ENCODE measurements at places on chromosomes 7 and 10.

GRCh38 chr7:50533866-50534265 lies 31.3 kb downstream of the DDC start:
- DNase-seq, result no peak

DNA sequence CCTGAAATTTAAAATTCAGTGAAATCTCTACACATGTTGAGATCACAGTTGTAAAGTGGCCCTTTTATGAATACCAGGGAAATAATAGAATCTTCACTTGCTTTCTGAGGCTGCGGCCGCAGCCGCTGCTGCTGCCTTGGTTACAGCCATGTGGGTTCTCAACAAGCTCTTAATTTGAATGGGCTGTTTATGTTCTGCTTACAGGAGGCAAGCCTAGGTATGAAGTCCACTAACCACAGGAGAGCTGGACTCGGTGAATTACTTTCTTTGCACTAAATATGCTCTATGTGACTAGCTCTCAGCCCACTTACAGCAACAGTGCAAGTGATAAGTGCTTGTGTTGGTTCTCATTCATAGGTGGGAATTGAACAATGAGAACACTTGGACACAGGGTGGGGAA lies 410.8 kb downstream of the SFMBT2 start:
- DNase-seq, result no peak

DNA sequence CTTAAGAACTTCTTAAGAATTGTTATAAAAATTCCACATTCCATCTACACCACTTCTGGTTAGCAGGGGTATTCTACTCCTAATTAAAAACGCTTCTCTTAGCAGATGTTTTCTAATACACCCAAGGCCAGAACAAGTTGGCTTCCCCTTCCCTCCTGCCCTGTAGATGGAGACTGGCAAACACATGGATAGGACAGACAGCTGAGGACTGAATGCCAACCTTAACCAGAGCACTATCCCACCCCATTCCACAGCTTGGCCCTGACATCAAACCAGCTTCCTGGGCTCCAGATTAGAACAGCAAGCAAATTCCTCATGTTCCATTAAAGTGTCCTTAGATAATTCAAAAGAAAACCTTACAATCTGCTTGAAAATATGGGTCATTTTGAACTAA lies 56.6 kb upstream of the IL6 start:
- DNase-seq, result no peak

- peak; percentile 82 for DNase-seq
Measured at GRCh38 chr7:5478568-5479430, 55.2 kb upstream of the TNRC18 start.

GRCh38 chr7:151690606-151691005 lies 170.9 kb upstream of the RHEB start:
- DNase-seq, result peak; percentile 67

- no peak for DNase-seq
Measured at GRCh38 chr10:2294739-2295138, 557.4 kb upstream of the ADARB2 start.

GRCh38 chr7:4906682-4907081 lies 23.2 kb upstream of the RADIL start:
- no peak for DNase-seq

- no peak for DNase-seq
Measured at GRCh38 chr10:44399659-44400451, 15.0 kb upstream of the CXCL12 start.

DNA sequence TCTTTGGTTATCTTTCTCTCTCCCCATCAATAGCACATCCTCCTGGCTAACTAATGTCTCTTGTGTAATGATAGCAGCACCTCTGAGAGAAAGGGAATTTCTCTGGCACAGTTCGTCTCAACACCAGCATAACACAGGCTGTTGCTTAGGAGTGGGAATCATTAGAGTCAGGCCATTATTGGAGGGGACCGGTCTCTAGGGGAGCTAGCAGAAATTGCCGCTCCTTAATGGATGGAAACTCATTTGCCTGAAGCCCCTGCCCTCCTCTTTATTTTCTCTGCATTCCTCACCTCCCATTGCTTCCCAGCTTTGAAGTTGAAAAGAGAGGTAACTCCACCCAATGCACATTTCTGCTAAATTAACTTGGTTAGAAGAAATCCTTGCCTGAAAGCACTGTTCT lies 11.9 kb downstream of the LRRC4 start:
- DNase-seq, result no peak

GRCh38 chr7:156178214-156178613 lies 366.0 kb upstream of the SHH start:
- no peak for DNase-seq

GRCh38 chr10:71293446-71294084 lies 25.5 kb upstream of the SLC29A3 start:
- DNase-seq, result no peak

DNA sequence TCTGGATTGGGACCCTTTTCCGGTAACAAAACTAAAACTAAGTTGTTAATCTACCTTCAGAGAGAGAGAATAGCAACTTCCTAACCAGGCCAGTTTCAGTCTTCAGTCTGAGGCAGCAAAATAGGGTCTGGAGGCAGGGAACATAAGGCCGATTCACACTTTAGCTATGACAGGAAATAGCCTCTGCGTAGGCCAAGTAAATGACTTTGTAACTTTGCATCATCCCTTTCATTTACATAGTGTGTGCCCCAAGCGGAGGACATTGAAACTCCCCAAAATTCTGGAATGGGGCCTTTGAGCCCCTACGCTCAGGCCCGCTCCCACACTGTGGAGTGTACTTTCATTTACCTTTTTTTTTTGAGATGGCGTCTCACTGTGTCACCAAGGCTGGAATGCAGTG lies 1.7 kb upstream of the UPP1 start:
- DNase-seq, result peak; percentile 78

DNA sequence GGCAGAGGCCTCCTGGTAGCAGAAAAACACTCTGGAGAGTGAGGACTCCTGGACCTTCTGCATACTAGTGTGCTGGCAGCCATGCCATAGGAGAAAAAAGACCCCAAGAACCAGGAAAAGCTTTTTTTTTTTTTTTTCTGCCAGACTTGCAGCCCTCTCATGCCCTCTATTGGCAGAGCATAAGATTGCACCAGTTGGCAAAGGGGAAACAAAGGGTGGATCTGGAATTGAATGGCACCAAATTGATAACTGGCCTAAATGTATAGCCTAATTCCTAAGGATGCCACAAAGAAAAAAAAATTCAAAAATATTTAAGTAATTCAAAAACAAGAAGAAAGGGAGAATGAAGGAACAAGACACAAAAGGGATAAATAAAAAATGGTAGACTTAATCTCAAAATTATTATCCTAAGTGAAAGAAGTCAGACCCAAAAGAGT lies 112.5 kb upstream of the GHITM start:
- peak; percentile 1 for DNase-seq

- peak; percentile 98 for DNase-seq
Measured at GRCh38 chr7:123534383-123535260, at the start of gene IQUB. TSS of gene IQUB (minus strand) at chr7:123534595. CDS start at chr7:123512340, 22,255 bp downstream.

DNA sequence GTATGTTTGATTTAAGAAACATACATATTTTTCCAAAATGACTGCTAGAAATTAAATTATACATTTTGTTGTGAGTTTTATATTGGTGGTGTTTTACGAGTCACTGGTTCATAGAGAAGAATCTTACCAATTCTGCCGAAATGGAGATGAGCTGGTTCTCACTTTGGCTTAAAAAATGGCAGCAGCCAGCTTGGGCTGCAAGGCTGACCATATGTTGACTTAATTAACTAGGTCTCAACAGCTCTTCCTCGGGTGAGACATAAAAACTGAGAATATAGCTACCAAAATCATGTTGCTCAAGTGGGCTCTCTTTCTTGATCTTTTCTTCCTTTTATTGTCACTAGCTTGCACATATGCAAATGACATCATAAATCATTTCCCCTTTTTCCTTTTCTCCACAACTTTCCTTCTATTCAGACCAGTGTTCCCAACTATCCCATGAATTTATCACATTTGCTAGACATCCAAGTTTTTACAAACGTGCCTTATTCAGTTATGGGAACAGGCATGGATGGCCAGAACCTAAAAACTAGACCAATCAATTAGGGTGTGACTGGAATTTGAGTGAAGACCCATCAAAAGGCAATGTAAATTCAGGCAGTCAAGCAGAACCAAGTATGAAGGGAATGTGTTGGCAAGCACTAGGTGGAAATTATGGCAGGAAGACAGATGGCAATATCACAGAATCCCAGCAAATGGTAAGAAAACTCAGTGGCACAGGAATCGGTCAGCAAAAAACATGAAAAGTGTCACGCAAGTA lies 6.4 kb upstream of the TSPAN12 start:
- no peak for DNase-seq

GRCh38 chr10:86963341-86963919 lies 4.9 kb upstream of the ADIRF start:
- no peak for DNase-seq

DNA sequence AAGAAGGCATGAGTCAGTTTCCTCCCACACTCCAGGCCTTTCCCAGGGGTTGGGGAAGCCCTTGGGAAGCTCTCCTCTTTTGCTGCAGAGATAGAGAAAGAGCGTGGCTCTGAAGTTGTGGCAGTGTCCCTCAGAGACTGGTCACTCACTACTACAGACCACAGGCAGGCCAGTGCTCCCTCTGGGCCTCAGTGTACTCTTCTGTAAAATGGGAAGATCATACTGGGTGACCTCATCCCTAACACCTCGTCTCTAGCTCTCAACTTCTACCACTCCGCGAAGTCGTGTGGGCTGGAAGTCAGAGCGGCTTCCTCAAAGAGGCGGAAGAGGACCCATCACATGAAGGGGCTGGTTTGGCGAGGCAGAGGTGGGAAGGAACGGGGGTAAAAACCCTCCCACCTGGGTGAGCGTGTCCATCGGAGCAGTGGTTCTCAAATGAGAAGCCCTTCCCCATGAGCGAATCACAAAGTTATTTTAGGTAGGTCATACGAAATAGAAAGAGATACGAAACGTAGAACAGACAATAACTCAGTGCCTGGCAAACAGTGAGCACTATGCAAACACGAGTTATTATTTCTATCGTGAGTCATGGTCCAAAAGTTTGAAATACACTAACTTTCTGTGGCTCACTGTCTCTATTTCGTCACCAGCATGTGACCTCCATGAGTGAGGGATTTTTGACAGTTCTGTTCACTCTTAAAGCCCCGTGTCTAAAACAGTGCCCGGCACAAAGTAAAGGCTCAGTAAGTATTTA lies 32.7 kb downstream of the PRKAG2 start:
- peak; percentile 18 for DNase-seq

DNA sequence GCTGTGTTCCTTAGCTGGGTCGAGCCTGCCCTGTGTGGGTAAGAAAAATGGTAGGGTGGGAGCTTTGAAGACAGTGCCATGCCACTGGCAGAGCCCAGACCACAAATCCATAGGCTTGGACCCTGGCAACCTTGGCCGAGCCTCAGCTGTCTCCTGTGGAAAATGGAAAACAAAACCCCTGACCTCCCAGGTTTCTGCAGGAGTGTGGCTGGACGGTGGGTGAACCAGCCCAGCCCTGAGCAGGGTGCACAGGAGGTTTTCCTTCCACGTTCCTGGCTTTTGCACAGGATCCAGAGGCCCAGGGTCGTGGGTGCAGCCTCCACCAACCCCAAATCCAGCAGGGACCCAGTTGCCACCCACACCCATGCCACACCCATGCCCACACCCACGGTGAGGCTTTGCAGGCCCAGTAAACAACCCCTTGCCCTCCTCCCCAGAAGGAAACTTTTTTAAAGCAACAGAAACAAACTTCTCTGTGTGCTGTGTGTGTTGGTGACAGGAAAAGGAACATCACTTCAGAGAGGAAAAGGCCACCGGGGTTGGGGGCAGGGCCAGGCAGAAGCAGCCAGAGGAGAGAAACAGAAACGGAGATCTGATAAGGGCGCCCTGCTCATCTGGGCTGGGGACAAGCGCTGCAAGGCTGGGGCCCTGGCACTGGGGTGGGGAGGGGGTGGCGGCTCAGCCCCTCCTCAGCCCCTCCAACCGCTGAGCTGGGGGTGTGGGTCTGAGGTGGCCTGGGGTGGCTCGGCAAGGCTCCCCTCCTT lies 20.7 kb upstream of the ZMIZ1 start:
- DNase-seq, result no peak

DNA sequence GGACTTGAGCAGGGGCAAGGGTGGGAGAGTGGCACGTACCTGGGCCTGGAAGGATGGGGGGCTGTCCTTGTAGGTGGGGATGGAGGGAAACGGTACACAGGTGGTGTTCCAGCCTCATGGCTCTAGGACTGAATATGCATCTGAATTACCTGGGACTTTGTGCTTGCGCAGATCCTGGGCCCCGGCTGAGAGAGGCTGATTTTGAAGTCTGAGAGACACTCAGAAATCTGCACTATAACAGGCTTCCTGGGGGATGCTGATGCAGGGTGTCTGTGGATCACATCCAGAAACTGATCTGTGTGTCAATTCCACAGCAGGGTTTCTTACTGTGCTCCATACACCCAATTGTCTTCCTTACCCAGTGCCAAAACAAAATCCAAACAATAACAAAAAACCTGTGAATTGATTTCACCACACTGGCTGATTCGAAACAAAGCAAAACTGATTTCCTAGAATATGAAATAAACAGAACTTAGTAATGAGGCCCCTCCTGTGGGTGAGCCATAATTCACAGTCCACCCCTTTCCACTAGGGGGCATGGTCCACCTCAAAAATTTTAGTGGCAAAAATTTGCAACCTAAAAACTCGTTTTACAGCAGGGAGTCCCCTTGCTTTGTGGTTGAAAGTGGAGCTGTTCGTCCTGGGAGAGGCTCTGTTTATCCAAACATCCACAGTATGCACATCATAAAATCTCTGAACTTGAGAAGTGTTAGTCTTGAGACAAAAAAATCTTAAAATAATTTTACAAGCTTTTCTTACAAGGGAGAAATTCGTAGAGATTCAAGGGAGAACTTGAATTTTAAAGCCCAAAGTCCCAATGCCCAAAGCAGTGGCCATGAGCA lies 32.0 kb upstream of the PLEKHA1 start:
- DNase-seq, result peak; percentile 60

- DNase-seq, result no peak
Measured at GRCh38 chr10:100864036-100864885, 48.5 kb upstream of the SLF2 start.

DNA sequence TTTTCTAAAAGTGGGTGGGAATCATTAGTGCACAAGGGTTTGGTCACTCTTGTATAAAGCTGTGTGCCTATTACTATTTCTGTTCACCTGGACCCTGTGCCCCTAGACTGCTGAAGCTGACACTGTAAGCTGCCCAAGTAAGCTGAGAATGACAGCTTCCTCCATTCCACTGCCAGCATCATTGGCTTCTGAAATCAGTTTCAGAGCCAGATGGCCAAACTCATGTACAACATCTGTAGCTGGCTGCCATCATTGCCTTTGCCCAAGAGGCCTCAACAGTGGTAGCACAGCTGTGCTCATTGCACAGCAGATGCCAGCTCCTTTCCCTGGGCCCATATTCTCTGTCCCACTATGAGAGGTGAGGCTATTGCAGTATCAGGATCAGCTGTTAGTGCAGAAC lies 165.7 kb downstream of the CPEB3 start:
- DNase-seq, result no peak

GRCh38 chr10:50384898-50385297 lies 133.6 kb upstream of the ASAH2 start:
- DNase-seq, result no peak

All from fibroblast of upper back skin (primary cell).